ENCODE measurements at places on chromosomes 4 and X.

DNA sequence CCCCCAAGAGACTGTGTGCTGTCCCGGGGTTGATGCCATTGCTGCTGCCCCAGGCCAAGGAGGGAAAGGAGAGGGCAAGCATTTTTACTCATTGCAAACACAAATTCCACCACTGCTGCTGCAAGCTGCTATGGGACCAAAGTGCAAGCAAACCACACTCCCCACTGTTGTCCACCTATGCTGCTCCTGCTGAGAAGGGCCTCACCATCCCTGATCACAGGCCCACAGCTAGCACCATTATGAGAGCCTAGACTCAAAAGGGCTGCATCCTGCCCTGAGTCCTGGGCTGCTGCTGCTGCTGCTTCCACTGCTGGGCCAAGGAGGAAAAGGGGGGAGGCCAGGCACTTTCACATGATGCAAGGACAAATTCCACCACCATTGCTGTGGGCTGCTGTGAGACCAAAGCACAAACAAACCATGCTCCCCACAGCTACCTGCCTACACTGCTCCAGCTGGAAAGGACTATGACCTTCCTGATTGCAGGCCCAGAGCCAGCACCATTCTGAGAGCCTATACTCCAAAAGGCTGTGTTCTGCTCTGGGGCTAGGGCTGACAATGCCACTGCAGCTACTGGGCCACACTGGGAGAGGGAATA is 218.2 kb upstream of the ZCCHC13 start:
- no peak for DNase-seq

GRCh38 chr4:125013891-125014290 is 300.9 kb upstream of the FAT4 start:
- no peak for DNase-seq

DNA sequence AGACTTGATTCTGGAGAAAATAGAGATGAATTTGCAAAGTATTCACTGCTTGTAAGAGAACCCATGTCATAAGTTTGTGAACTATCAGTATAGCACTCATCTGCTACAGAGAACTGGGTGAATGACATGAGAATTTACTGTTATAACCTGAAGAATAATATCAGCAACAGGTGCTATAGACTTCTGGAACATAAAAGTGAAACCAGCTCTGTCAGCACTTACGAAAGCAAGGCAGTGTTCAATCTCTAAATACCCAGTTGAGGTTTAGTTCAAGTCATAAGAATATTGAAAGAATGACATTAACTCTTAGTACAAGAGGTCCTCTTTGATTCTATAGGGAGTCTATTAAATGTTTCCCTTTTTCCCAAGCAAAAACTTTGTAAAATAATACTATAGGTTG is 232.9 kb upstream of the ANKRD50 start:
- no peak for DNase-seq

- DNase-seq: no peak
These were observed 302.2 kb downstream of the LDB2 start for GRCh38 chr4:16596267-16596666.

All from RWPE2 (cell line).